ENCODE measurements at places on chromosomes 3 and 15. TPM values are rescaled to one million over a fixed set of nuclear protein-coding genes. Genes with fewer than 3 reads are reported as not detected.

GRCh38 chr3:183128709-183129108 is 29.4 kb upstream of the MCCC1 start:
- peaks cover 16% of the 10 kb centered on the region for H3K4me1 ChIP-seq
- H3K4me3 ChIP-seq, result no peak overlapping the region
- H3K27ac ChIP-seq, result no peak overlapping the region
- no peaks in the 10 kb centered on the region for H3K36me3 ChIP-seq
- no peak for DNase-seq

- H3K27me3 ChIP-seq, result no peaks in the 10 kb centered on the region
- H3K36me3 ChIP-seq, result peaks cover 10% of the 10 kb centered on the region
- H3K27ac ChIP-seq, result no peak overlapping the region
- H3K4me1 ChIP-seq, result no peaks in the 10 kb centered on the region
- no peak for DNase-seq
Measured at GRCh38 chr3:100760377-100760776, 51.1 kb downstream of the TFG start.

The DPH3 gene
- 10.8 TPM for polyA plus RNA-seq

DNA sequence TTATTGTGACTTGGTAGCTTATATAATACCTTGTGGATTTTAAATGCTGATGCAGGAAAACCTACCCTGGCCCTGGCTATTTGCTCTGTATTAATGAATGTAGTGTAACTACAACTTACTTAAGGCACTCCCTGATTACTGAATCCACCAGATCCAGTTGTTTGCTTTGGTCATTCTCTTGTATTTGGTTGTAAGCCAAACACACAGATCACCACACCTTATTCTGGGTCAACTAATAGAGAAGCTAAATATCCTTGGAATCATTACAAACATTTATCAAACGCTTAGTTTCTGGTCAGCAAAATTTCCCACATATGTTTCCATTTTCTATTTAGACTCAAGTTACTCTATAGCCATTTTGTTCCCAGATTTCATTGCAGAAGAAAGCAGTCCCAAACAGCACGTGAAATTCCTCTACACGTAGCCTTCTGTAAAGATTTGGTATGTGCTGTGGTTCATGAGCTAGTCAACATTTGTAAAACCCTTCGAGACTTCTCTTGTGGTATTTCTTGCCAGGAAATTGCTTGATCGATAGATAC is 322.6 kb downstream of the MEX3B start:
- H3K4me1 ChIP-seq, result no peaks in the 10 kb centered on the region
- H3K36me3 ChIP-seq, result no peaks in the 10 kb centered on the region
- H3K27me3 ChIP-seq, result no peaks in the 10 kb centered on the region
- no peak overlapping the region for H3K27ac ChIP-seq

- H3K4me3 ChIP-seq, result no peak overlapping the region
- H3K27me3 ChIP-seq, result no peaks in the 10 kb centered on the region
- DNase-seq, result no peak
- H3K36me3 ChIP-seq, result no peaks in the 10 kb centered on the region
Measured at GRCh38 chr15:96468036-96468435, 137.5 kb downstream of the NR2F2 start.

The ABHD17C gene
- polyA plus RNA-seq, result 9.2 TPM

DNA sequence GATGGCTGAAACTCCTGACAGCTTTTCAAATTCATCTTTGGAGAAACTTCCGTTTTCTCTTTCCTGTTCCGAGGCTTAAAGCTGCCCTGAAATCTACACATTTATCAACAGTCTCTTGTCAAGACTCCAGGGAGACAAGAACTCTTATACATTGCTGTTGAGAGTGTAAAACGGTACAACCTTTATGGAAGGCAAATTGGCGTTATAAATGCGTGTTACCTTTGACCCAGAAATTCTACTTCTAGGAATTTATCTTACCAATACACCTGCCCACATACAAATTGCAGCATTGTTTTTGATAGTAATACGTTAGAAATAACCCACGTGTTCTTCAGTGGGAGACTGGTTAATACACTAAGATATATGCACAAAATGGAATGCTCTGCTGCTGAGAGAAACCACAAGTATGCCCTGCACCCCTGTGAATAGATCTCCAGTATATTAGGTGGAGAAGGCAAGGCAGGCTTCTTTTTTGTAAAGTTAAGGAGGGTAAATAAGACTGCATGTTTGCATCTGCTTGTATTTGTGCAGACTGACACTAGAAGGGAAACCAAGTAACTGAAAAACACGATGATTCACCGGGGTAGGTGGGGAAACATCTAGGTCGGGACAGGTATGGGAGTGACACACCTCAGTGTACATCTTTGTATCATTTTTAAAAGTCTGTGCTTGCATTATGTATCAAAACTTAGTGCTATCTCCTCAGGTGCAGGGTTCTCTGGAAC is 97.5 kb downstream of the IGF1R start:
- no peak overlapping the region for H3K4me3 ChIP-seq
- H3K4me1 ChIP-seq, result peaks cover 17% of the 10 kb centered on the region
- no peak overlapping the region for H3K27ac ChIP-seq
- no peak for DNase-seq
- no peaks in the 10 kb centered on the region for H3K36me3 ChIP-seq

The NCEH1 gene
- 12.2 TPM for polyA plus RNA-seq

The CRELD1 gene
- 86.9 TPM for polyA plus RNA-seq

DNA sequence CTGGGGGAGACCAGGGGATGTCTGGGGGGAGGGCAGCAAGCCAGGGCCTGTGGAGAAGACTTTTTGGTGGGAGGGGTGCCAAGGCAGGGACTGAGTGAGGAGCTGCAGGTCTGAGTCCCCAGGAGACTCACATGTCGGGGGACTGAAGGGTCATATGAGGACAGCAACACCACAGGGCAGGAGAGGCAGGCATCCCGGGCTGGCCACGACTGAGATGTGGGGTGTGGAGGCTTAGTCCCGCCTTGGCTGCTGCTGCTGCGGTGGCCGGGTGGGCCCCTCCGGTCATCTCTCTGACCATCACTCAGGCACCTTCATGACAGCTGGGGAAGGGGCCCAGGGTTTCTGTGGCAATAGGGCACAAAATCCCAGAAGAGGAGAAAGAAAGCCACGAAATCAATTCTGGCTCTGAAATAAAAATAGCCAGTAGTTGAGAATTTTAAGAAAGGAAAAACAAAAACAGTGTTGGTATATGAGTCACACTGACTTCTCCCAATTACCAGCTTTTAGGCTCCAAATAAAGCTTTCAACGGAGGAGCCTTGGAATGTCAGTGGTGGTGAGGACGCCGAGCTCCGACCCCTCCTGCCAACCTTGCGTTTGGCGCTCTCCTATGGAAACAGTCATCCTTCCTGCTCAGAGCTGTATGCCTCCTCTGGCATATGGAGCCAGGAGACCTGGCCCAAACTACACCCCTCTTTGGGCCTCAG is 52.9 kb upstream of the ITGA11 start:
- peak overlapping the region; percentile 74 for H3K27ac ChIP-seq
- no peak for DNase-seq
- H3K4me3 ChIP-seq, result no peak overlapping the region

GRCh38 chr15:72139667-72140066 is 21.5 kb downstream of the SENP8 start:
- no peak overlapping the region for H3K4me3 ChIP-seq
- peaks cover 2% of the 10 kb centered on the region for H3K4me1 ChIP-seq

DNA sequence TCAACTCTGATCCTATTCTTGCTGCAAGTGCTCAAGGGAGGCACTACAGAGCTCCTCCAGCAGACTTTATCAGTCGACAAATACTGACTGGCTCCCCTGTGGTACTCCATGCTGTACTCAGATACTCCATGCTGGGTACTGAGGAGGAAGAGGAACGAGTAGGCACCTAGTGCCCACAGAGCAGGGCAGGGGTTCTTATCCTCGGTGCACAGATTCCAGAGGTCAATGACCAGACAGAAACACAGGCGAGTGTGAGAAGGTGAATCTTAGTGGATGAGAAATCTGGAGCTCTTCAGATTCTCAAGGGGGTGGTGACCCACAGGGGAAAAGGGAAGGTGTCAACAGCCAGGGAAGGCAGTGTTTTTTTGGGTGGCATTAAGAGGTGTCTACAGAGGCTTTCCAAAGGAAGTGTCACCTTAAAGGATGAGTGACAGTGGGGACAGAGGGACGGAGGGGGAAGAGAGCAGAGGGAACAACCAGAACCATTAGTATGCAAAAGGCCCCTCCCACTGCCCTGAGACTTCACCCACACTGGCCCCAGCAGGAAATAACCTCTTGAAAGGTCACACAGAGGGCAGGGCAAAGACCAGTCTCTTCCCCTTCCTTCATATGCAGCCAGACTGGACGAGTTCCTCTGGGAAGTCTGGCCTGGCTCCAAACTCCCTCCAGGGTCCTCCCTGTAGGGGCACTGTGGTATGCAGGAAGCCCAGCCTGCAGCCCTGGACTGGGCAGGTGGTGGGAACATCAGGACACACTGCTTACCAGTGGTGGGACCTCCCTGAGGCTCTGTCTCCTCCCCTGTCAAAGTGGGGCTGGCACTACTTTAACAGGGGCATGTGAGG is 27.5 kb downstream of the CCDC12 start:
- H3K4me1 ChIP-seq, result peaks cover 25% of the 10 kb centered on the region
- H3K27me3 ChIP-seq, result no peaks in the 10 kb centered on the region
- DNase-seq, result no peak
- no peak overlapping the region for H3K4me3 ChIP-seq

DNA sequence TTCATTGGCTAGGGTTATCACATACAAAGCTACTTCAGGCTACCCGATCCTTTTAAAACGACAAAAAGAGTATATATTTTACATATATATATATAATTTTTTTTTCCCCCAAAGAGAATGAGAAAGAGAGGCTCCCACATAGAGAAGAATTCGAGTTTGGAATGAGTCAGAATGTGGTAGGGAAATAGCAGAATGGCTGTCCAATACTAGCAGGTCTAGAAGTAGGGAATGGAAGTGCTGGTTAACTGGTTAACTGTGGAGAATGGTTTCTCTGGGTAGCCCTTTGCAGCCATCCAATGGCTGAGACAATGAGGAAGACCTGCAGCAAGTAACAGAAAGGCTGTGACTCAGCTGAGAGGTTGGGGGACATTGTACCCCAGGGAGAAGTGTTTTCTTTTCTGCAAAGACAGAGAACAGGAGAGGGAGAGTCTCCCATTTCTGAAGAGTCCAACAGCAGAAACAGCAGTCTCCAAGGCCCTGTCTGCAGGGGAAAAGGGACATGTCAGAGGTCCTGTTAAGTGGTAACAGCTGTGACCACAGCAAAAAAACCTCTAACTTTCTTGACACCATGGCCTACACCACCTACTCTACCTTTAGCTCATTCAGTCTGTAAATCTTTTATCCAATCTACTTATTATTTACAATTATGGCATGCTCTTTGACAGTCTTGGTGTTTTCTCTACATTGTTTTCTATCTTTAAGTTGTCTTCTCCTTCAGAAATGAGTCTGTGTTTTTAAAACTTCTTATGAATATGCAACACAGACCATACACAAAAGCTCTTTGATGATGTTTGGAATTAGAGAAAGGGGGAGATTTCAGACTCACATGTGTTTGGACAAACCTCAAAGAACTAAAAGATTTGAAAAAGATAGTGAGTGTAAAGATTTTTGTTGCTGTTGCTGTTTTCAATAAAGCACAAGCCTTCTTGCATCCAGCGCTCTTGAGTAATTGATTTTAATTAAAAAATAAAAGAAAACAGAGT is 116.1 kb upstream of the SLC7A14 start:
- H3K27ac ChIP-seq, result no peak overlapping the region
- H3K4me1 ChIP-seq, result peaks cover 20% of the 10 kb centered on the region
- DNase-seq, result no peak
- H3K4me3 ChIP-seq, result no peak overlapping the region

- no peaks in the 10 kb centered on the region for H3K27me3 ChIP-seq
- no peaks in the 10 kb centered on the region for H3K4me1 ChIP-seq
- H3K27ac ChIP-seq, result no peak overlapping the region
- no peak overlapping the region for H3K4me3 ChIP-seq
- no peaks in the 10 kb centered on the region for H3K36me3 ChIP-seq
- no peak for DNase-seq
Measured at GRCh38 chr3:105334138-105334882, 32.4 kb upstream of the ALCAM start.

GRCh38 chr3:140943781-140944552 is 2.3 kb downstream of the SLC25A36 start:
- H3K36me3 ChIP-seq, result peaks cover 6% of the 10 kb centered on the region
- peaks cover 9% of the 10 kb centered on the region for H3K4me1 ChIP-seq
- H3K27me3 ChIP-seq, result no peaks in the 10 kb centered on the region
- H3K4me3 ChIP-seq, result peak overlapping the region; percentile 92

All from SK-N-SH (cell line).